ENCODE measurements at places on chromosomes 6 and 20.

- no peak for DNase-seq
Observed at GRCh38 chr20:10475225-10475624, 40.1 kb downstream of the SLX4IP start.

- DNase-seq: peak; percentile 86
Observed at GRCh38 chr6:38337819-38338465, 301.8 kb downstream of the BTBD9 start.

DNA sequence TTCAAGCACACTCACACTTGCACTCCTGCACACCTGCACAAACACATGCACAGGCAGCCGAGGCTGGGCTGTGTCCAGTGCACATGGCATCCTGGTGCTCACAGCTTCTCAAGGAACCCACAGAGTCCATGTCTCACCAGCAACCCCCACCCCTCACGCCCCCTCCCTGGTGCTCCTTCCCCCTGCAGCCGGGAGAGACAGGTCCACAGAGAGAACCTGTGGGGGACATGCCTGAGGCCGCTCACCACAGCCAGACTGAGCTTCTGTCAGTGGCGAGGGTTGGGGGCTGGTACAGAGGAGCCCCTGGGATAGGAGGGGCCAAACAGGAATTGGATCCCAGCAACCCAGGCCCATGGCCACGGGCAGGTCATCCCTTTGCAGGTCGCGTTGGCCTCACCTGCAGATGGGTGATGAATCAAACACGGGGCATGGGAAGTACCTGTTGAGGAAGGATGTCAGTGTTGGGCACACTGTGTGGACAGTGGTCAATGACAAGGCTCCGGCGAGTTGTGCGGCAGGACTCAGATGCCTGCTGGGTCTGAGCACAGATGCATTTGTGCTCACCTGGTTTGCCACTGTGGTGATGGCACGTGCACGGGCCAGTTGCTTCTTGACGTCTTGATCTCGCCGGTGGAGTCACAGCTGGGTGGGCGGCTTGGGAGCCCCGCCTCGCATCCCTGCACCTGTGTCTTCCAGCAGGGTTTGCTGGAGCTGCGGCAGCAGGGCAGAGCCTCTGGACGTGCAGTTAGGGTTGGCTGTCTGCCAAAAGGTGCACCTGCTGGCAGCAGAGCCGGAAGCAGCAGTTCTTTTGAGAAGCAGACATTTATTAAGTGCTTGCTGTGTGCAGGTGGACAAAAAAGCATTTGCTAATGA lies 113.0 kb downstream of the ERMARD start:
- no peak for DNase-seq

DNA sequence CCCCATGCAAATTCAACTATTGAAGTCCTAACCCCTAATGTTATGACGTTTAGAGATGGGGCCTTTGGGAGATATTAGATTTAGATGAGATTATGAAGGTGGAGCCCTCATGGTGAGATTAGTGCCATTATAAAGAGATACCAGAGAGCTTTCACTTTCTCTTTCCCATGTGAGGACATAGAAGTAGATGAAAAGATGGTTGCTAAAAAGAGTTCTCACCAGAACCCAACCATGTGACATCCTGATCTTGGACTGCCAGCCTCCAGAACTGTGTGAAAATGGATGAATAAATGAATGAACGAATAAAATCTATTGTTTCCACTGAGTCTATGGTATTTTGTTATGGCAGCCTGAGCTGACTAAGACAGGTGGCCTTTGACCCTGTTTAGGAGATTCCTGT lies 50.6 kb upstream of the FBXO30 start:
- DNase-seq: no peak

DNA sequence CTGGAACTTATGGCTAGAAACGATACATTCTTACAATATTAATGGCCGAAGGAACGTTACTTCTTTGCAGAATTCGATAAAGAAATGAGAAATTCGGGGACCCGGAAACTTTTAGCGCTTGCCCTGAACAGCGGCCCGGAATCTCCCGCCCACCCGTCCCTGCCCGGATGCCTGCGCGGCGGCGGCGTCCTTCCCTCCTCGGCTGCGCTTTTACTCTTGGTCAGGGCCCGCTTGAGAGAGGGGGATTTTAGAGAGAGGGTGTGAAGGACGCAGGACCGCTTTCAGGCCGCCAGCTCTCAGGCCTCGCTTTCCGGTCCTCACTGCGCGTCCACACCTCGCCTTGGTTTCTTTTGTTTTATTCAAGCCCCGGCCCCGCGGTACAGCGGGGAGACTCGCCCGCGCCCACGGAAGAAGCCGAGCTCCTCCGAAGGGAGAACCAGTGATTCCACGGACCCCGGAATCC lies 243.7 kb downstream of the ARID1B start:
- peak; percentile 81 for DNase-seq

GRCh38 chr6:137145421-137145820 lies 28.0 kb downstream of the IL22RA2 start:
- DNase-seq: peak; percentile 69

DNA sequence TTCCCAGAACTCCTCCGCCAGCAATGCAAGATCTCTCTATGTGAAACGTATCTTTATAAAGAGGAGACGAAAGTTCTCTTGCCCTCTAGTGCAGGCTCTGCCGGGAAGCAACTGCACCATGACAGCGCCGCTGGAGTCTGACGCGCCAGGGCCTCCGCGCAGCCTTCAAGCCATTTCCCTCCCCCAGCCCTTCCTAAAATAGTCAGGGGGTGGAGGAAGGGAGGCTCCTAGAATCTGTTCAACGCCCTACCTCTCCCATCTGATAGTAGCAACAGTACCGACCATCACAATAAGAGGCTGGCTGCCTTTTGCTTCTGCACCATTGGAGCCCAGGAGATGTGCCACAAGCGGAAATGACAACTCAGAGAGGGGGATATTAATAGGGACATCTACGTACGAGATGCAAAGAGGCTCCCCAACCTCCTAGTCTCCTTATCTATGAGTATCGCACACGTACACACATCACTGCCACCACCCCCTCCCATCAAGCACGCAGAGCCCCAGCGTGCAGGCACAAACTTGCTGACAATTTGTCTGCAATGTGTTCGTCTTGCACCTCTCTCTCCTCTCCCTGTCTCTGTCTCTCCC lies 1.0 kb downstream of the SYNE1 start:
- DNase-seq: peak; percentile 58

- DNase-seq: no peak
Observed at GRCh38 chr20:34311118-34312023, 8.2 kb upstream of the AHCY start.

DNA sequence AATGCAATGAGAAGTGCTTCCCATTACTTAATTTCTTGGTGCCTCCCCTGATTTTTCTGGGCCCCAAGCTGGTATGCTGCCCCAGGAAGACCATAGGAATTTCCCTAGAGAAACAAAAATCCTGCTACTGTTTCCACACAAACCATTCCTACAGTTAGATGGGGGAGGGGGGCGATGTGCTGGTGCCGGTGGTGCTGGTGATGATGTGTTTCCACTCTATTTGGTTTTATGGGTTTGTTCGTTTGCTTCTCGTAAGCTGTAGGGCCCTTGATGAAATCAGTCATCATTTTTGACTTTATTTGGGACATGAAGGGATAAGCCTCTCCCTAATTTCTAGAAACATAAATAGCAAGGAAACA lies 105.1 kb downstream of the MKKS start:
- DNase-seq: no peak

GRCh38 chr6:163254341-163254835 lies 160.1 kb upstream of the QKI start:
- DNase-seq: no peak

DNA sequence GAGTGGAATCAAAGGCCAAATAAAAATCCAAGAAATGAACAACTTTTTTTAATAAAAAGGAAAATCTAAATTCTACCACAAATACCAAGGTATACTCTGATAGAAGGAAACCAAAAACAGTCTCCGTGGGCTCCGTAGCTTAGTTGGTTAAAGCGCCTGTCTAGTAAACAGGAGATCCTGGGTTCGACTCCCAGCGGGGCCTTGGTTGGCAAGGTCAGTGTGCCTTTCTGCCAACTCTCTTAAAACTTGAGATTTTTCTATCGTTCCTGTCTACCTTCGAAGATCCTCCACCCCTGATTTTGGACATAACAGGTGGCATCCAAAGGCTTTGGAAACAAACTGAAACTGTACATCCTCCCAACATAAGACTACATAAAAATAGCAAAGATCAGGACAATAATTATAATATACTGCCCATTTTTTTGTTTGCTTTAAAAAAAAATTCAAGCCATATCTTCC lies 197.9 kb downstream of the TRIM27 start:
- DNase-seq: peak; percentile 12

DNA sequence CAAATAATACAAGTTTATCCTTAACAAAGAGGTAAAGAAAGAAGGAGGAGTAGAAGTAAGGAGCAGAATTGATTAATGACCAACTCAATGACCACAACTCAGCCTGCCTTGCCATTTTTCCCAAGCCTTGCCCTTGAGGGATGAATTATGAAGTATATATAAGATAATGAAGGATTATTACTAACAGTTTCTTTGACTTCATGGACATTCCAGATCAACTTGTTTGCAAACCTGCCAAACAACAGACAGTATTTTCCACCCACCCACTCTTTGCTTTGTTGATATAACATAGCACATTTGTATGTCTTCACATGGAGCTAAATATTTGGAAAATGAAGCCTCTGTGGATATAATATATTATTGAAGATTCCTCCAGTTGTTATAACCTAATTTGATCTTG lies 9.9 kb upstream of the C6orf141 start:
- no peak for DNase-seq

- DNase-seq: no peak
Observed at GRCh38 chr6:34536251-34536958, 19.7 kb downstream of the SPDEF start.

DNA sequence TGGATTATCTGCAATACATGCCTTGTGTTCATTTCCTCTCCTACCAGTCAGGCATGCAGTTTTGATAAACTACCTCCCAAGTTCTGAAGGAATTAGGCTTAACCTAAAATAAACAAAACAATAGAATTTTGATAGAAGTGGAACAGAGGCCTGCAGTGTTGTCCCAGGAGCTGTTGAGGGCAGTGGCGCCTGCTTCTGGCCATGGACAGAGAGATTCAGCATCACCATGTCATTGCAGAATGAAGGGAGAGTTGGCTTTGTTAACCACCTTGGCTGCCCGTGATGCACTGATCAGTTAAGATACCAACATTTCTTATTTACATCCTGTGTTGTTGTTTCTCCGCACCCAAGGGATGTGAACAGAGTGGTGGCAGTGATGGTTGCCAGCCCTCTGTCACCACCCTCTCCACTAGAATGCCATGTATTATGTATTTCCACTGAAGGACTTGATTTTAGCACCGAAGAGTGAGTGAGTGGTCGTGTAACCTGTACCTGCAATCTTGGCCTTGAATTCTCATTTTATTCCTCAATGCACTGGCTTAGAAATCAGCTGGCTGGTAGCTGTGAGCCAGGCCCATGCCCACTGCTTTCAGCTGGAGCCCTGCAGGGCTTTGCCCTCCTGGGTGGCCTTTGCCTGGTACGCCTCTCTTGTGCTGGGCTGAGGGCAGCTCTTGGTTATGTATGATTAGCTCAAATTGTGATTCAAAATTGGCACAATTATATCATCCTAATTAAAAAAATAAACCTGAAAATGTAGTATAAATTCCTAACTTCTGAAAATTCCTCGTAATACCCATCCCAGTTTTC lies 56.5 kb downstream of the SHLD1 start:
- no peak for DNase-seq

GRCh38 chr20:2314759-2315439 lies 19.1 kb downstream of the TGM3 start:
- DNase-seq: peak; percentile 27

GRCh38 chr6:148747145-148747470 lies 278 bp downstream of the UST start:
- DNase-seq: no peak

GRCh38 chr6:140101367-140101766 lies 726.9 kb upstream of the CITED2 start:
- no peak for DNase-seq

- peak; percentile 45 for DNase-seq
Observed at GRCh38 chr6:75347898-75348610, 63.5 kb upstream of the TMEM30A start.

GRCh38 chr6:13296536-13296997 lies 31.8 kb downstream of the TBC1D7 start:
- DNase-seq: no peak

- peak; percentile 80 for DNase-seq
Observed at GRCh38 chr6:128806261-128806660, 76.7 kb upstream of the LAMA2 start.
